ENCODE measurements at places on chromosomes 12 and 14.

DNA sequence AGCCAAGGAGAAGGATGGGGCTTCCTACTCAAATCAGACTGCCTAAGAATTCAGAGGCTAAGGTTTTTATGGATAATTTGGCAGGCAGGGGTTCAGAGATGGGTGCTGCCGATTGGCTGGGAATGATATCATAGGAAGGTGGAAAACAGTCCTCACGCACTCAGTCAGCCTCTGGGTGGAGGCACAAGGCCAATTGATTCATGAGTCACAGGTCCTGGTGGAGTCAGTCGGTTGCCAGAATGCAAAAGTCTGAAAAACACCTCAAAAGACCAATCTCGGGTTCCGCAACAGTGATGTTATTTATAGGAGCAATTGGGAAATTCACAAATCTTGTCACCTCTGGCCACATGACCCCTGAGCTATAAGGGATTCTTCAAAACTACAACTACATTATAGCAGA is 105.5 kb downstream of the GXYLT1 start:
- DNase-seq: no peak

DNA sequence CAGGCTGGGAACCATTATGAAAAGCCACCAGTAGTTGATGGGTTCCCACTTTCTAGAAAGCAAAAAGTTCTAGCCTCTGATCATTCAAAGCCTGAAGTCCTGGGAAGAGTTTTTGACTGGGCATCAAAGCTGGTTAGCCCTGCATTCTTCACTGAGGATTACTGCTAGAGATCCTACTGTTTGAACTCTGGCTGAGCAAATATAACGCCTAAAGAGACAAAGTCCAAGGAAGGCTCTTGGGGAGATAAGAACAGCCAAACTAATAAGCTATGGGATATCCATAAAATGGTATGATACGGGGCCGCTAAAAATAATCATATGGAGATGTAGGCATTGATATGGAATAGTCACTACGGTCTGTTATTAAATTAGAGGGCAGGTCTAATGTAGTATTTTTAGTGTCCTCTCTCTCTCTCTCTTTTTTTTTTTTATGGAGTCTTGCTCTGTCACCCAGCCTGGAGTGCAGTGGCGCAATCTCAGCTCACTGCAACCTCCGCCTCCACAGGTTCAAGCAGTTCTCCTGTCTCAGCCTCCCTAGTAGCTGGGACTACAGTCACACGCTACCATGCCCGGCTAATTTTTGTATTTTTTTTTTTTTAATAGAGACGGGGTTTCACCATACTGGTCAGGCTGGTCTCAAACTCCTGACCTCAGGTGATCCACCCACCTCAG is 35.5 kb downstream of the PLXNC1 start:
- no peak for DNase-seq

DNA sequence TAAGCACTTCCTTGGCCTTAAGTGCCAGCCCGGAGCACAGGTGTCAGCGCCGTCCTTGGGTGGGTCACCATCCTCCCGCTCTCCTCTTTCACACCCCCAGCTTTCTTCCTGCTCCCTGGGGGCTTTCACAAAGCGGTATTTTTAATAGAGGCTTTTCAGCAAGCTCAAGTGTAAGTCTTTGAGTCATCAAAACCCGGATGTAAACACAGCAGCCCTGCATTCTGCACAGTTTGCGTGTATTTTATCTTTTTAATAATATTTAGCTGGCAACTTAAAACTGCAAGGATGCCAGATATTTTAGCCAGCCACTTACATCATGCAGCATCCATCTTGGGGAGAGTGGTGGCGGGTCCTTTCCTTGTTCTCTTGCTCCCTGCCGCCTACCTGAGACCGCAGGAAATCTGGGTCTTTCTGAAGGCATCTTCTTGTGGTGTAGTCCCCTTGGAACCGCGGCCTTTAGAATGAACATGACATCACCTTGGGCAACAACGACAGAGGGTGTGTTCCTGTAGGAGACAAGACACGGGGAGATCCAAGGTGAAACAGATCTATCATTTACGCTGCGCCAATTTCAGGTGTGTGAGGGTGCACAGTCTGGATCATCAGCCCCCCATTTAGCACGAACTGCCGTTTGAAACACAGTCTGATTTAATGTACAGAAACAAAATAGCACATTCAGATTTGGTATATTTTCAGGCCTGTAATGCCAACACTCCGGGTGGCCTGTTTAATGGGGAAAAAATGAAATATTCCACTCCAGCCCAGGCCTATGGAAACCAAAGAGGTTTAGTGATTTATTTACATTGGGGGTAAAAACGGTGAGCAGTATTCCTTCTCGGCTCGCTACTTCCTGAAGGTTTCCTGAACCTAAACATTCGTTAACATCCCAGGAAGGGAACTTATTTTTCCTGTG is 12.5 kb upstream of the IRF2BPL start:
- DNase-seq: peak; percentile 53

DNA sequence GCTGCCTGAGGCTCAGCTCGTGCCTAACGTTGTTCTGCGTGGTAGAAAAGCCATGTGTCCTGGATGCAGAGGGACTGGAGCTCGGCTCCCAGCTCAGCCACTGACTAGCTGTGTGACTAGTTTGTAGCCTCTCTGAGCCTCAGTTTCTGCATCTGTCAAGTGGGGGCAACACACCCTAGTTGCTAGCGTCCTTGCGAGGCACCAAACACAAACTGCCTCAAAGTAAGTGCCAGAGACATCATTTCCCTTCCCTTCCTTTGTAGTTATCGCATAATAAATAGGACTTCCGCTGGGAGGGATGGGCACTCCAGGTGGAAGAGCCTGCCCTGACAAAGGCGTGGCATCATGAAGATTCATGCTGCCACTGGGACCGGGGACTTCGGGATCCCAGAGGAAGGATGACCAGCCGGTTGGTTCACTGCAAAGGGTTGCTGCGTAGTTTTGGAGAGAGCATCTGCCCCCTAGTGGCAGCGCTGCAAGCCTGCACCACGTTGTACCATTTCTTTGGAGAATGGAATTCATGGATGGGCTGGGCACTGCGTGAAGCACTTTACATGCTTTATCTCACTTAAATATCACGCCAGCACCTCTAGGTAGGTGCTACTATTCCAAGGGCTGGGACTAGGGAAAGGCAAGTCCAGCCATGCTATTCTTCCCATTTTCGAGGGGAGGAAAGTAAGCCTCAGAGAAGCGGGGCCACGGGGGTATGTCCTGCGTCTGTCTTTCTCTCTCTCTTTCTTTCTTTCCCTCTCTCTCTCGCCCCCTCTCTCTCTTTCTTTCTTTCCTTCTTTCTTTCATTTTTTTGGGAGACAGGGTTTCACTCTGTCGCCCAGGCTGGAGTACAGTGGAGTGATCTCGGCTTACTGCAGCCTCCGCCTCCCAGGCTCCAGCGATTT is 4.6 kb downstream of the CCDC197 start:
- DNase-seq: peak; percentile 68

DNA sequence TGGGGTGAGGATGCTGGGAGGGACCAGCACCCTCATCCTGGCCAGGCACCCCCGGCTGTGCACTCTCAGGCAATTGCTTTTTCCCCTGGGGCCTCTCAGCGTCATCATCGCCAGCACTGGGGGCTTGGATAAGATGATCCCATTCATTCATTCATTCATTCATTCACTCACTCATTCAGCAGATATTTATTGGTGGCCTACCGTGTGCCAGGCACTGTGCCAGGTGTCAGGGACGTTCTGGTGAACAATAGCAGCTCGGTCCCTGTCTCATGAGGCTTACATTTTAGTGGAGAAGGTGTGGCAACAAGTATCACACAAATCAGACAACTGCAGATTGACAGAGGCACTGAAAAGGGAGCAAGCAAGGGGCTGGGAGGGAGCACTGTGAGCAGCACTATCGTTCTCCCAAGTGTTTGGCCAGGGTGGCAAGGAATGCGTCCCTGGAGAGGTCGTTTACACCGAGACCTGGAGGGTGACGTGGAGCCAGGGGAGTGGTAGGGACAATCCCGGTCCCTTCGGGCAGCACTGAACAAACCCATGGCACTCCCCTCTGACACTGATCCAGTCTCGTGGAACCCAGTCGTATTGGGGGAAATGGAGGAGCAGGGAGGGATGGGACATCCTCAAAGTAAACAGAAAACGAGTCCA is 124.1 kb downstream of the PAPOLA start:
- DNase-seq: peak; percentile 22

DNA sequence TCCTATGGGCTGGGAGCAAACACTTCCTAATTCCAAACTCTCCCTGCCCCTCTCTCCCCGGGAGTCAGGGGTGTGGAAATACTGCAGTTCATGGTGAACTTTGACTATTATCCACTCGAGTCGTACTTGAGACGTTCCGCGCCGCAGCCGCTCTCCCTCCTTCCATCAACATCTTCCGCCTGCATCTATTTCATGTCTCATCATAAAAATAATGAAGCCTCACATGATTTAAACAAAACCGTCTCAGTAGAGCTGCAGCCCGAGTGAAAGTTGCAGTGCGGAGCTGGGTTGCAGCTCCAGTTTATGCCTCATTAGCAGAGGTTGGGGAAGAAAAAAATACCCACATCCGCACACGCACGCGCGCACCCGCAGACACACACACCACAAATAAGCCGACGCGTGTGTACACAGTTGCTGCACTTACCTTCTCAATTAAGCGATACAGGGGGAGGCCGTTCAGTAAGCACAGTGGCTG is 283 bp downstream of the LMO3 start:
- peak; percentile 52 for DNase-seq

GRCh38 chr12:68137335-68137830 is 22.2 kb downstream of the IFNG start:
- no peak for DNase-seq

DNA sequence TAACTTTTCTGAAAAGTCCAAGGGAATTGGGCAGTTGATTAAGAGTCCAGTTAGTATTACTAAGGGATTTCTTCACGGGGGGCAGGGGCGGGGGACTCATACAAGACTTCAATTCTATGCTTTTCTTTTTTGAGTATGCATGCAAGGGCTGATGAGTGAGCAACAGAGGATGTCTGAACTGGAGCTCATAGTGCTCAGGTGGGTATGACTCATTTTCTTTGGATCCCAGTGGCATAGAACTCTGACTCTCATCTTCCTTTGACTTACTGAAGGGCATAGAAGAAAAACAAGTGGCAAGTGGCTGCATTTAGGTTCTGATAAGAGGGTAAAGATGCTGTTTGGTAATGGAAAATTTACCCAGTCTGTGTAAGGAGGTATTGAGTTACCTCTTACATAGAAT is 749.2 kb downstream of the NOVA1 start:
- no peak for DNase-seq

DNA sequence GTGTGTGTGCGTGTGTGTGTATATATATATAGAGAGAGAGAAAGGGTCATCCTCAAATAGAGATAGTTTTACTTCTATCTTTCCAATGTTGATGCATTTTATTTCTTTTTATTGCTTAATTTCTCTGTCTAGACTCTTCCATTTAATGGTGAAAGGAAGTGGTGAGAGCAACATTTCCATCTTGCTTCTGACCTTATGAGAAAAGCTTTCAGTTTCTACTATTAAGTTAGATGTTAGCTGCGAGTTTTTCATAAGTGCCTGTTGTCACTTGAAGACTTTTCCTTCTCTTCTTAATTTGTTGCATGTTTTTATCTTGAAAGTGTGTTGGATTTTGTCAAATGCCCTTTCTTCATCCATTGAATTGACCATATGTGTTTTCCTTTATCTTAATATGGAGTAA is 304.4 kb upstream of the FAR2 start:
- no peak for DNase-seq

GRCh38 chr12:94872971-94873733 is 130.3 kb downstream of the NDUFA12 start:
- DNase-seq: no peak

- DNase-seq: peak; percentile 47
Measured at GRCh38 chr14:85241022-85241855, 288.7 kb upstream of the FLRT2 start.

- no peak for DNase-seq
Measured at GRCh38 chr14:58276208-58276607, 22.1 kb upstream of the ARID4A start.

DNA sequence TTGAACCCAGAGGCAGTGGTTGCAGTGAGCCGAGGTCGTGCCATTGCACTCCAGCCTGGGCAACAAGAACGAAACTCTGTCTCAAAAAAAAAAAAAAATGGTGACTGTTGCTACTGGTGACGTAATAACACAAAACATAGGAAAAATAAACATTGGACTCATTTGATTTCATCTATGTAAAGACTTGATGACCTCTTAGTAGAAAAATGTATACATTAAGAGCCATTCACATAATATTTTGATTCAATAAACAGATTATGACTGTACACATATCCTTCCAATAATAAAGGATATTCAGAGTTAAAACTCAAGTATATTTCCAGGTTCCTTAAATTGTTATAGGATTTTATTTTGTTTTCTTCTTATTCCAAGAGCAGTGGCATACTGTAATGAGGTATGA is 65.7 kb upstream of the AEBP2 start:
- no peak for DNase-seq

- no peak for DNase-seq
Measured at GRCh38 chr14:100410056-100410565, 87.0 kb downstream of the SLC25A47 start.

GRCh38 chr12:81617915-81618314 is 141.2 kb downstream of the PPFIA2 start:
- DNase-seq: no peak

DNA sequence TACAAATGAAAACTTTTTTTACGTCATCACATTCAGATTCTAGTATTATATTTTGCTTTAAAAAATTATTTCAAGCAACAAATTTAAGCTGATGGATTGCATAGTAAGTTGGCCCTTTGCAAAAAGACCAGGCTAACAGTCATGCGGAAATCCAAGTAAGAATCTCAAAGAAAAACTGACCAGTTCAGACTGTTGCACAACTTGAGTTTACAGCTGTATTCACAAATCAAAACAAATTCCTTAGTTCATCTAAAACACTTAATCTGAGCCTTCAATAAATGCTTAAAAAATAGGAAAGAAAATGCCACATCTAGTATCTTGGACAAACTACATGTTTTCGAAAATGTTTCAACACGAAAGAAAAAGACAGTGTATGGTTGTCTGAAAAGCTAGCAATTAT is 847 bp downstream of the CCDC59 start:
- DNase-seq: no peak

DNA sequence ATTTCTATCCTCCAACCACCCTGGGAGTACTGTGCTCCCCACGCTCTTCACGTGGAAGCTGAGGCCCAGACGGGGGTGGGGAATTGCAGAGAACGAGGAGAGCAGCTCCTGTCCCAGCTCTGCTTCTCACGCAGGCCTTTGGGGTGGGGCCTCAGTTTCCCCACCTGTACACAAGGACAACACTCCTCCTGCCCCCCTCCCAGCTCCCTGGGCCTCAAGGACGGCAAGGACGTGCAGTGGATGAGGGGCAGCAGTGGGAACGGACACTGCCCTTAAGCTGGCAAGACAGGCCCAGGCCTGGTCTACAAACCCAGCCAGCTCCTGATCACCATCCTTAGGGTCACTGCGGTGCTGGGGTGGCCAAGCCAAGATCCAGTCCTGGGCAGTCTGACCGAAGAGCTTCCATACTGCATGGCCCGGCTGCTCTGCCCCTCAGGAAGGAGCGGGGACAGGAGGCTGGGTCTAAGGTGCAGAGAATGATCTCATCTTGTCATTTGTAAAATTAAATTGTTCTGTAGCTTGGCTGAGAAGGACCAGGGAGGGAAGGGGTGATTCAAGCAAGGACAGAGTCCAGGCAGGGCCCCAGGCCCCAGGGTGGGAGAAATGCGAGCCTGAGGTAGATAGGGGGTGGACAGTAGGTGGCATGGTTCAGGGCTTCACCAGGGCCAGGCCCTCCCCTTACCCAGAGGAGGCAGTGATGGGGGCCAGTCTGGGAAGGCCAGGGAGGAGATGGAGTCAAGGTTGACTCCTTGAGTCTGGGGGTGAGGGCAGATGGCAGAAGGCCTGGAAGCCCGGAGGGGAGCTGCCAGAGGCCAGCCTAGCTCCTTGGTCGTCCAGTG is 1.3 kb upstream of the CLBA1 start:
- DNase-seq: no peak
